ENCODE measurements at places on chromosomes 6 and 20.

DNA sequence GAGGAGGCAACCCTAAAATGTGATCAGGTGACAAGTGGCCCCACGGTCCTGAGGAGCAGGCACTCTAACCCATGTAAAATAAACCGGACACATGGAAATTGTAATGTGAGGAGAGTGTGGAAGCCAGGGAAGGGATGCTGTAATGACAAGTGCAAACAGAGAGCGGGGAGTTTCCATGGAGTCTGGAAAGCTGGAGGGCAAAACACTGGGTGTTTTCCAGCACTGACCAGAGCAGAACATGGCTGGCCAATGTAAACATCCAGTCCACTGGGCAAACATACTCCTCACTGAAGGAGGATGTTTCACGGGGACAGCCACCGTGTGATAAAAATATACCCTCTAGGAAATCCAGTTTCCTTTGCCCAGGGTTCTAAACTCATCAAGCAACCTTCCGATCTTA is 219.0 kb upstream of the JARID2 start:
- DNase-seq, result no peak

- DNase-seq, result no peak
Observed at GRCh38 chr6:52180787-52181558, 5.2 kb upstream of the IL17A start.

- DNase-seq, result no peak
Observed at GRCh38 chr6:124770784-124771183, 191.5 kb upstream of the RNF217 start.

GRCh38 chr6:52550014-52550575 is 26.8 kb downstream of the TRAM2 start:
- no peak for DNase-seq

DNA sequence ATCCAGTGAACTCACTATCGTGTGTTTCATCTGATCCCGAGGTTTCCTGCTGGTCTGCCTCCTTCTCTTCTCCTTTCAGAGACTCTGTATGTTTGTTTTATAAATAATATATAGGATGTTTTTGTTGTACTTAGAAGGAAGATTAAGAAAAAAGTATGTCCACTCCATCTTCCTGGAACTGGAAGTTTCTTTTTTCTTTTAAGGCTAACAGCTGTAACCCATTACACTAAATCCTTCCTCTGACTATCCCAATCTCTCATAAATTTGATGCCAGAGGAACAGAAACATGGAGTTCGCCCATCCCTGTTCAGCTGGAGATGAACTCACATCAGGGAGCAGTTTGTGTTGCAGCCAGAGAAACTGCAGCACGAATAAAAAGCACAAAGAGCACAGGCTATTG is 20.7 kb downstream of the RIPK1 start:
- no peak for DNase-seq

GRCh38 chr20:21272679-21273078 is 30.5 kb upstream of the XRN2 start:
- DNase-seq, result no peak

GRCh38 chr6:157148391-157149323 is 174.7 kb downstream of the TMEM242 start:
- DNase-seq, result no peak

- DNase-seq, result no peak
Observed at GRCh38 chr6:132400555-132400882, 756 bp downstream of the MOXD1 start.
